ENCODE measurements at places on chromosomes 6 and 20.
A peak's percentile ranks its signal among the peaks of the same experiment; 100 is the strongest.

GRCh38 chr20:49427751-49428518 is 54.5 kb downstream of the KCNB1 start:
- DNase-seq, result no peak

- peak; percentile 33 for DNase-seq
Observed at GRCh38 chr20:4369798-4370124, 351.9 kb upstream of the PRND start.

DNA sequence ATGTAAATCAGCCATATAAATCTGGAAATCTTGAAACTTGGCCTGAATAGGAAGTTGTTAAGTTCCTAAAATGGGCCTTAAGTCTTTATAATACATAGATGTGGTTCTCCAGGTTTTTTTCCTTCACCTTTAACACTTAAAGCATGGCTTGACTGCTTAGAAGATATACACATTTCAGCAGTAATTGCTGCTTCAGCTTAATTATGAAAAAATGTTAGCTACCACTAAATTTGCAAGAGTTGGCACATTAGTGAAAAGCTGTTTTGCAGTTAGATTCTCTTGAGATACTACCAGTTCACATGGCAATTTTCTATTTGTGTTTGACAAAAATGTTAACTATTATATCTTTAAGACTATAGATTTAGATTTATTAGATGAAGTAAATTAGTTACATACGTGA is 72.7 kb upstream of the MYO6 start:
- DNase-seq, result no peak

DNA sequence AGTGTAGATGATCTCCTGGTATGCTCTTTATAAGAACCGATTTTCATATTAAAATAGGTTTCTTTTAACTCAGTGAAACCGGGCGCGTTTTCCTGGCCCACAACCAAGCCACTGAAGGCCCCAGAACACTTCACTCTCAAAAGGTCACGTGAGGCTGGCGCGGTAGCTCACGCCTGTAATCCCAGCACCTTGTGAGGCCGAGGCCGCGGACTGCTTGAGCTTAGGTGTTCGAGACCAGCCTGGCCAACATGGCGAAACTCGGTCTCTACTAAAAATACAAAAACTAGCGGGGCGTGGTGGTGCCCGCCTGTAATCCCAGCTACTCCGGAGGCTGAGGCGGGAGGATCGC is 402 bp upstream of the TAF8 start:
- DNase-seq, result no peak

DNA sequence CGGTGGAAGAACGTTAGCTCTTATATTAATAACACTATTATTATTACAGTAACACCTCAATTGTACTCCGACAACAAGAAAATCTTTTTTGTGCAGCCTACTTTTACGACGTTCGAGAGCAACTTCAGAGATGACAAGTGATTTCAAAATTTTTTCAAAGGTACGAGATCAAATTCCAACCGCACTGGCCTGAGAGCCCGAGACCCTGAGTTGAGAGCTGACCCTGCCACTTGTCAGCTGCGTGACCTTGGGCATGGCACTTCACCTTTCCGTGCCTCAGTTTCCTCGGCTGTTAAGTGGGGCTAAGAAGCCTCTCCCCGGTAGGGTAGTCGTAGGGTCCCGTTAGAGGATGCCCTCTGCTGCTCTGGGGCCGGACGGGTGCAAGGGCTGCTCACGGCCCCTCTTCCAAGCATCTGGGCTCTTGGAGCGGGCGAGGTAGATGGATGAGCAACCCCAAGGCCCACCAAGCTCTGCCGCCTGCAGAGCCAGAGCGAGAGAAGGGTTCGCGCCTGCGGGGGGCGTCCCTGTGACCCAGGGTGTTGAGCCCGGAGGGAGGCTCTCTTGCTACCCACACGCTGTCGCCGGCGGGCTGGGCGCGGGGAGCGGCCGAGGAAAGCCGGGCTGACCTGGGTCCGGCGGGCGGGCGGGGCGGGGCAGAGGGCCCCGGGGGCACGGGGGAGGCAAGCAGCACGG is 510 bp downstream of the NDRG3 start:
- no peak for DNase-seq

DNA sequence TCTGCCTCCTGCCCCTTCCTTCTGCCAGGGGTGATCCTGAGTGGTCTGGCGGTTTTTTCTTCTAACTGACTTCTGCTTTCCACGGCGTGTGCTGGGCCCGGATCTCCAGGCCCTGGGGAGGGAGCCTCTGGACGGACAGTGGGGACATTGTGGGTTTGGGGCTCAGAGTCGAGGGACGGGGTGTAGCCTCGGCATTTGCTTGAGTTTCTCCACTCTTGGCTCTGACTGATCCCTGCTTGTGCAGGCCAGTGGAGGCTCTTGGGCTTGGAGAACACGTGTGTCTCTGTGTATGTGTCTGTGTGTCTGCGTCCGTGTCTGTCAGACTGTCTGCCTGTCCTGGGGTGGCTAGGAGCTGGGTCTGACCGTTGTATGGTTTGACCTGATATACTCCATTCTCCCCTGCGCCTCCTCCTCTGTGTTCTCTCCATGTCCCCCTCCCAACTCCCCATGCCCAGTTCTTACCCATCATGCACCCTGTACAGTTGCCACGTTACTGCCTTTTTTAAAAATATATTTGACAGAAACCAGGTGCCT is 10.2 kb downstream of the SLC29A1 start:
- DNase-seq, result peak; percentile 5

GRCh38 chr6:79628466-79629288 is 2.5 kb upstream of the SH3BGRL2 start:
- DNase-seq, result no peak

- DNase-seq, result no peak
Observed at GRCh38 chr20:14193443-14193842, 144.0 kb downstream of the FLRT3 start.

DNA sequence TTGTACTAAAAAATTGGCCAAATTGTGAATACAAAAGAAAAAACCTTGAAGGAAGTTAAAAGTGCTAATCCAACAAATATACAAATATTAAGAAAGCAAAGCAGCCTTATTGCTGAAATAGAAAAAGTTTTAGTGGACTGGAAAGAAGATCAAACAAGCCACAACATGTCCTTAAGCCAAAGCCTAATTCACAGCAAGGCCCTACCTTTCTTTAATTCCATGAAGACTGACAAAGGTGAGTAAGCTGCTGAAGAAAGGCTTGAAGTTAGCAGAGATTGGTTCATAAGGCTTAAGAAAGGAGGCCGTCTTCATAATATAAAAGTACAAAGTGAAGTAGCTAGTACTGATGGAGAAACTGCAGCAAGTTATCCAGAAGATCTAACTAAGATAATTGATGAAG is 53.5 kb downstream of the TINAG start:
- no peak for DNase-seq

DNA sequence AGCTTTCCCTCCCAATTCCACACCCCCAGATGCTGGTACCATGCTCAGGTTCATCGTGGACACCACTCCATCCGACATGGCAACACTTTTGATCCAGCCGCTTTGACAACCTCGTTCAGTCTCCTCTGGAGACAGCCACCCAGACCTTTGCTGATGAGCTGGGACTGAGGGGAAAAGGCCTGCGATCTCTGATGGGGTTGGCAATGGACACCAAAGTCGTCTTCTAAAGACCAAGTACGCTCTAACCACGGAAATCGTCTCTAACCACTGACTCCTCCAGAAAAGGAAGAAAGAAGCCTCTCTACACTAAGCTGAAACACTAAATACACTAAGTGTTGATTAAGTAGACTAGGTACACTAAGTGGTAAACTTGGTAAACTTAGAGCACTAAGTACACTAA is 26.1 kb upstream of the HLA-E start:
- DNase-seq, result no peak

- DNase-seq, result no peak
Observed at GRCh38 chr6:35488517-35488862, 8.4 kb downstream of the TEAD3 start.

- no peak for DNase-seq
Observed at GRCh38 chr6:7921046-7921445, 10.5 kb upstream of the TXNDC5 start.

DNA sequence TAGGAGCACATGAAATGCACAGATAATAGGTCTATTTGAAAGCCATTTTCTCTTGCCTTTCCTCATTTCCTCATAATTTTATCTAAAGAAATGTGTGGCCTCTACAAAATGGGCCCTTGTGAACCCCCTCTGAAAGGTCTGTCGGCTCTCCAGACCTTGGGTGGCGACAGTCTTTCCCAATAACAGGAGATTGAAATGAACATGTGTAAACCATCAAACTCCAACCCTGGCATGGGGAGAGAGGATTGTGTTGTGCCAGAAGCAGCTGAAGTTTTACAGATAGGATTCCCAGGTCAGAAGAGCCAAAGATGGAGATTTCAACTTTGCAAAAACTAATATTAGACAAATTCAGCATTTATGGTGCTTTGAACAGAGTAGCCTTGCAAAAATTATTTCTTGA is 277.1 kb upstream of the ECI2 start:
- DNase-seq, result no peak

Measured in GM20000 (cell line).